Activated T-helper 17 cell treated with anti-CD3 and anti-CD28 coated beads, Interleukin-2, amount 50 U/mL, for 72 hours (primary cell): ENCODE measurements at places on chromosomes 6 and 20.

DNA sequence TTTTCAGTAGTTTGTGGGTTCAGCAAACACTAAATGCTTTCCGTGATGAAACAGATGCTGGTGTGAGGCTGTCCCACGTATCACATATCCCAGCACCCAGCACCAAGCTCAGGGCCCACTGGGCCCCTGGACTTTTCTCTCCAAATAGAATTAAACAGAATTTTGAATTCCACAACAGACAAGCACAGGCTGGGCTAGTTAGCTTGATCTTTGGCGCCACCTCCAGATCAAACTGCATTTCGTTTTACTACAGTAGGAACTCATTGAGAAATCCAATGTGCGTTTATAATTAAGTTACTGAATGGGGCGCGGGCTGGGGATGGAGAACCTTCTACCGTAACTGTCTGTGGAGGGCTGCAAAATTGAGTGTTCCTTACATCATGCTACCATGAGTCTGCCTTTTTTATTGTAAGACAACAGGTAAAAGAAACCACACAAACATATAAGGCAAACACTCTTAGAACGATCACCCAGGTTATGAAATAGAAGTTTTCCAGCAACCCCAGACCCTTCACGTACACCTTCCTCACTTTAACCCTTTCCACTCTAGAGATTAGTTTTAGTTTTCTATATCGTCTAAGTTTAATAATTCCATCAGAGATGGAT, 107.8 kb downstream of the ZFP64 start:
- no peak for ATAC-seq

GRCh38 chr20:44020406-44021148, 105.9 kb downstream of the TOX2 start:
- no peak for ATAC-seq

- no peak for ATAC-seq
Observed at GRCh38 chr6:43806043-43806757, 36.2 kb downstream of the VEGFA start.

- no peak for ATAC-seq
Observed at GRCh38 chr20:40583205-40583604, 105.8 kb downstream of the MAFB start.

DNA sequence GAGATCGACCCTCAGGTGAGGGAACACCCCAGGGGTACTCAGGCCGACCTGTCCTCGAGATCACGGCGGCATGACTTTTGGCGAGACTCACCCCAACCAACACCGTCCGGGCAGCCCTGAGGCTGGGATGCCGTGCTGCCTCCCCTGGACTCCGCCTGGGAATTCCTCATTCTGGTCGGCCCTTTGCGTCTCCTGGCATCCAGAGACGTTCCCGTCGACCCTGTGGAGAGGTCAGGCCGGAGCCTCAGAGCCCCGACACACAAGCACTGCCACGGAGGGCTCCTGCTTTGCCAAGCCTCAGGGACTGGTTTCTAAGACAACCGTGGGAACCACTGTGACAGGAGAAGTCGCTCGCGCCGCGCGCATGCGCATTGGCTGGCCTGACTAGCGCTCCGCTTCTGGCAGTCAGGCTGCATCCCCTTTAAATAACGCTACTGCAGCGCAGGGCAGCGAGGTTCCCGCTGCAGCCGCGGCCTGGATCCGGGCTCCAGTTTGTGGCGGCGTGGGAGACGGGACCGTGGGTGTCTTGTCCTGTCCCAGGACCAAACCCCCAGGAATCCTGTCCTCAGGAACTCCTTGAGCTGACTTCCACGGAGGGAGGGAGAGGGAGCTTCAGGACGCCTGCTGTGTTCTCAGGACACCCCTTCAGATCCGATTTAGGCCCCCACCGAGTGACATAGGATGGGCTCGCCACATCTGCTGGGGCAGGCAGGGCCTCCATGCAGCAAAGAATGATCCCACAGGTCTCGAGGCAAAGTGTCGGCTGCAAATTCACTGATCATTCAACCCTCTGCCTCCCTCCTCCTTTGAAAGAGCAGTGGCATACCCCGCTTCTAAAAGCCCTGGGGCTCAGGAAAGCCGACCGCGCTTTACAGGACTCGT, 163.2 kb upstream of the ZNF337 start:
- ATAC-seq = peak; percentile 56

DNA sequence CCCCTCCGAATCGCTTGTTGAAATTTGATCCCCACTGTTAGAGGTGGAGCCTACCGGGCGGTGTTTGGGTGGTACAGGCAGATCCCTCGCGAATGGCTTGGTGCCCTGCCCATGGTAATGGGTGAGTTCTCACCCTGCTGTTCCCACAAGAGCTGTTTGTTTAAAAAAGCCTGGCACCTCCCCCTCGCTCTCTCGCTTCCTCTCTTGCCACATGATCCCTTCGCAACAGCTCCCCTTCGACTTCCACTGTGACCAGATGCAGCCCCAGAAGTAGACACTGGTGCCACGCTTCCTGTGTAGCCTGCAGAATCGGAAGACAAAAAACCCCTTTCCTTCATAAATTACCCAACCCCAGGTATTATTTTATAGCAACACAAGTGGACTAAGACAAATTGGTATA, 292.2 kb upstream of the QKI start:
- no peak for ATAC-seq

DNA sequence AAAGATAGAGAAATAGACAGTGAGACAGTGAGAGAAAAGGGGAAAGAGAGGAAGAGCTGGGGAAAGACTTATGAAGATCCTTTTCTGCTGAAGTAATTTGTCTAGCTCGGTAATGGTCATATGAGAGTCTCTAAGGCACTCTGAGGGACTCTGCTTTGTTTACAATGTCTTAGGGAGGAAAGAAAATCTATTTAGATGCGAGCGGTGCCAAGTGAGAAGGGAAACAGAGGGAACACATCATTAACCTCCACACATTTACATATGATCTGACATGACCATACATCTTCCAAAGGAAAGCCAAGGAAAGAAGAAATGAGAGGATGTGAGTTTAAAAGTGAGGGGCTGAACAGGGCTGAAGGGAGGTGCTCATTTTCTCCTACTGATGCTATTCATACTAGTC, 862.3 kb upstream of the CITED2 start:
- ATAC-seq = no peak
